ENCODE measurements at places on chromosomes 2 and 18.
A peak's percentile ranks its signal among the peaks of the same experiment; 100 is the strongest.

- no peak for DNase-seq
Measured at GRCh38 chr2:242038166-242038927, 168.8 kb downstream of the RTP5 start.

GRCh38 chr2:169162613-169163012, 93.2 kb downstream of the DHRS9 start:
- DNase-seq, result no peak

DNA sequence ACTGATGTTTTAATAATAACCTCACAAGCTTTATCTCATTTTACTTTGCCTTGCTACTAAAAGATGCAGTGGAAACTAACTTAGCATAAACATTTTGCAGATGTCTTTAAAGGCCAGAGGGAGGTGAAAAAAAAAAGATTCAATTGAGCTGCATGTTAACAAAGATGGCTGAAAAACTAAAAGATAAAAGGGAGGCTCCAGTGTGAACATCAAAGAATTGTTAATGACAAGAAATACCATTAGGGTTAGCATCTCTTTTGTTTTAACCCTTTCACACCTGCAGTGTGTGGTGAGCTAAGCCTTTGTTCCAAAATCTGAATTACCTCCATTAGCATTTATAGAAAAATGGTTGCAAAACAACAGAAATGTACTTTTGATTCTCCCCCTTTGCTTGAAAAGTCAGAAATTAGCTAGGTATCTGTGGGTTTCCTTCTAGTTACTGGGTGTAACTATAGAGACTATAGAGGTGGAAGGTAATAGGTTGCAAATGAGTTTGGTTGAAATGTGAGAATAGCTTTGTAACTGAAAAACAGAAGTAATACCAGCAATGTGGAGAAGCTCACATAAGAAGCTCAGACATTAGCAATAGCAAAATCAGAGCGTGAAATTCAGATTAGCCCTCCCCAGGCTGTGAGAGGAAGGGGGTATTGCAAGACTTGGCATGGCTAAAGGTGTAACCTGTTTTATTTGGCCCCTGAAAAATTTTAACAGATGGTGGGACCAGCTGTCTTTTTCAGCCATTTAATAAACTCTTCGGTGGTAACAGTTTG, 34.8 kb upstream of the SP5 start:
- no peak for DNase-seq

GRCh38 chr18:60372596-60372995, at the start of gene MC4R:
MC4R (minus strand) TSS chr18:60372775; CDS start chr18:60372349, 426 bp downstream.
- no peak for DNase-seq

DNA sequence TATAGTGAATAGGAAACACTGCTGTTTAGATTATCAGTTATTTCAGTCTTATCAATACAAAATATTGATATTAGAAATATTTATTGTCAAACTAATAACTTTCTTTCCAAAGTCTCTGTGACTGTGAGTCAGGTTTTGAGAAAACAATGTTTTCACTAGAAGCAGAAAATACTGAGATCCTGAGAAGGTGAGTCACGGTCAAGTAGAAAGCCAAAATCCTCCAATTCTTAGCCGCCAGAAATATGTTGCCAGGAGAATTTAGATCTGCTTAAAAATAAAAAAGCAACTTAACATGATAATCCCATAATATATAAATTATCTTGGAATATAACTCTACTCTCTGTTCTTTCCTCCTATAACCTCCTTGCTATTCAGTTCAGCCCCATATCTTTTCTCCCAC, 181.9 kb upstream of the NRXN1 start:
- no peak for DNase-seq

GRCh38 chr18:8786483-8787370, 81.4 kb downstream of the MTCL1 start:
- DNase-seq, result no peak

DNA sequence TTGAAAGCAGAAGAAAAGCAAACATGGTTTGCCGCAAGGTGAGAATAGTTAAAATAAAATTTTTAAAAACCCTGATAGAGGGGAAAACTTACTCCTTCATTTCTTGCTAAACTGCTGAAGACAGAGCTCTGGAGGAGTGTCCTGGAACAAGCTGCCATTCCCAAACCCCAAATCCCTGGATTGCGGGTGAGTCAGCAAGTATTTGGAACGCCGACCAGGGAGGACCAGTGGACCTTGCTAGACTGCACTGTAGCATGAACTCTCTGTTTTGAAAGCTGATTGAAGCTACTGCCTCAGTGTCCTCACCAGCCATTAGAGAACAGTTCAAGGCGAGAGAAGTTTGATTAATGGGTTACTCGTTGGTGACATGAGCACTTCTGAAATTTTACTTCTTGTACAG, 99.4 kb upstream of the RASGRP3 start:
- DNase-seq, result no peak

GRCh38 chr18:44818668-44819403, 138.1 kb downstream of the SETBP1 start:
- no peak for DNase-seq

DNA sequence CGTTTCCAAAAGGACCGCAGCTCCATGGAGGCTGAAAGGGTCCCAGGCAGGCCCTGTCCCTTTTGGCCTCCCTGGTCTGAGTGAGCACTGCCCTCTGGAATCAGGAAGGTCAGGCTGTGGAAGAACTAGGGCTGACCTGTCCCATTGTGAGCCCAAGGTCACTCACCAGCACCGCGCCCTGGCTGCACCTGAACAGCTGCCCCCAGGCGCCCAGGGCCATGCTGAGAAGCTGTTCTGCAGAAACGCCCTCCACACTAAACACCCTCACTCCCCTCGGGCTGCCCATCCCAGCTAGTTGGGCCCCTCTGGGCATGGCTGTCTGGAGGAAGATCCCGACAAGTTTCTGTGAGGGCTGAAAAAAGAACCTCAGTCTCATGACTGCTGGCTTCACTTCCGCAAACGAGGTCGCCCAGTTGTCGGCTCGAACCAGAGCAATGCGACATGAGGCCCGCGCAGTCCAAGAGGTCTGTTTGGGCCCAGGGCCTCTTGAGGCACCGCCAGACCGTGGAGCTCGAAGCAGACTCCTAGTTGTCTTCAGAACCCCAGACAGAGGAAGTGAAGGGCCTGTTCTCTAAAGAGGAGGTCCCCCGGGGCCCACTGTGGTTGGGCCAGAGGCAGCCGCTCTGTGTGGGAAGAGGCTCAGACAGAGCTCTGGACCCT, 64.4 kb downstream of the INPP5D start:
- no peak for DNase-seq

DNA sequence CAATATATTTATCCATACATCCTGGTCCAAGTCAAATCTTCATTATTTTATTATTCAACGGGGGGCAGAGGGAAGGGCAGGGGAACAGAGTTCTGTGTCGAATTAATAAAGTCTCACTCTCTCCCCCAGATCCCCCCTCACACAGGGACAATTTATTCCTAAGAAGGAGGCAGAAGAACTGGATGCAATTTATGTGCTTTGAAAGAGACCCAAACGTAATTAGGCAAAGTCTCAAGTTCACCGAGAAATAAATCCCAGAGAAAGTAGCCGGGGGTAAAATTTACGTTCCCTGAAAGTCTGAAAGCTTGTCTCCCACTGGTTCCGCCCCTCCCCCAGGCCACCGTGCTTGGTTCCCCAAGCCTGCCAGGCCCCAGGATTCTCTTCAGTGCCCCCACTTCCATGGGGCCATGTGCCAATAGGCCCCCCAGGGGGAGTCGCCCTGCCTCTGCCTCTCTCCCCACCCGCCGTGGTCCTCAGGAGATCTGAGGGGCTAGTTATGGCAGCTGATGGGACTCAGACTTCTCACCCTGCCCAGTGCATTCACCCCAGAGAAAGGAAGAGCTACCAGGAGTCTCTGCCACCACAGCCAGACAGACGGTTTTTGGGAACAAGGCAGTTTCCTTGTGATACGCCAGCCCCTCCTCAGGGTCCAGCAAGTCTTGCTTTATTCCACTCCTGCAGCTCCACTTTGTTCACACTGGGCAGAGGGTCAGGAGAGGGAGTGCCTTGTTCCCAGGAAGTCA, 215.5 kb downstream of the CYP26B1 start:
- DNase-seq, result no peak

GRCh38 chr2:69390001-69390400, 3.0 kb upstream of the GFPT1 start:
- DNase-seq, result no peak

- DNase-seq, result no peak
Measured at GRCh38 chr2:164934401-164935117, 20.8 kb downstream of the SLC38A11 start.

GRCh38 chr2:71000780-71001591, 6.3 kb upstream of the TEX261 start:
- DNase-seq, result peak; percentile 46

DNA sequence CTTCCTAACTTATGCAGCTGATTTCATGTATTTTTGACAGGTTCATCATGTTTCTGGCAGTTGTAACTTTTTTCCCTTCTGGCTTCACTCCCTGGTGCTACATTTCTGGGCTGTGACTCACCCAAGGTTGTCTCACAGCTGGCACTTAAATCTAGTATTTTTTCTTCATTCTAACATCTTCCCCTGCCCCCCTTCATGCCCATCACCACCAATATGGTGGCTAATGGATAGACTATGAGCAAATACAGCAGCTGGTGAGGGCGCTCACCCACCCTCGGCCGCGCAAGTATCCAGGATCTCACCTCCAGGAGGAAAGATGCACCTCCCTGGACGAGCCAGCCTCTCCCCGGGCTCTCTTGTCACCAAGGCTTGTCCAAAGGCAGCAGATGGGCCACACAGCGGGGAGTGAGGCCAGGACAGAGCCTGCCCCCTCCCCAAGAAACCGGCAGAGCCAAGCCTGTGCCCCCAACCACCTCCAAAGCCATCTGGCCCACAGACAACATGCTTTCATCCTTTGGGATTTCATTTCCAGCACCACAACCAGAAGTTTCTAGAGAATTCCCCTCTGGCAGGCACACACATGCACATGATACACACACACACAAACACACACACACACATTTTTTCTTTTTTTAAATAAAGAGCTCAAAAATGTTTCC, 39.1 kb downstream of the ATOH8 start:
- no peak for DNase-seq

GRCh38 chr2:199230091-199230490, 227.6 kb downstream of the SATB2 start:
- DNase-seq, result no peak

GRCh38 chr18:37341016-37341415, 224.6 kb downstream of the CELF4 start:
- no peak for DNase-seq

GRCh38 chr2:24543252-24543651, 52.2 kb downstream of the NCOA1 start:
- DNase-seq, result no peak

DNA sequence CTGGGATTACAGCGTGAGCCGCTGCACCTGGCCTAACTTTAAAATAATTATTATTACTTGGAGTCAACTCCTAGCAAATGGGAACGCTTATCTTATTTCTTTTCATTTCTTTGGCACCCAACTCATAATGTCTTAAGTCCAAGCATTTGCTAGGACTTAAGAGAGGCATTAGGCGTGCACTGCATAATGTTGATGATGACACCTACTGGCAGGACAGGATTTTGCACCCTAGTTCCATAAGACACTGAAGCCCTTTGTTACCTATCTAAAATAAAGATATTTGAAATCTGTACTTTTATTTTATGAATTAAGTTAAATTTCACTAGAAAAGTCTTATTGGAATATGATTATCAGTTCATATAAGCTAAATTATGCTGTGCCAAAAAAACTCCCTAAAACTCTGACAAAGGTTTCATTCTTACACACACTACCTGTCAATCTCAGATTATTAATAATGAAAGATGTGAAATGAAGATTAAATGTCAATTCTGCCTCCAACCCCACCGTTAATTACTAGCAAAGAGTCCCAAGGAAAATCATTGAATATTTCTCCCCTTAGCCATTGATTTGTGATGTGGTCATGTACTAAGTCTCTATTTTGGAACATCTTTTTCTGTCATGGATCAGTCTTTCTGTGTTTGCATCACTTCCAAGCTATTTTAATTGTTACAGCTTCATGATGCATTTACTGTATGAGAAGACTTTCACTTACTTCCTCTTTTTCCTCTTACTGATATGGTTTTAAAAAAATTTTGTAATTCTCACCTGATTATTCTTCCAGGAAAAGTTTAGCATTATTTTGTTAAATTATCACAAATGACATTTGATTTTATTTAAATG, 12.7 kb upstream of the CDH2 start:
- DNase-seq, result no peak

Data from progenitor cell of endocrine pancreas (in vitro differentiated cells).